Activated T-helper 1 cell treated with anti-CD3 and anti-CD28 coated beads, Interleukin-12 subunit alpha, Interleukin-12 subunit beta, Interleukin-2, Interleukin-4 antibody, amounts not matched to agents 30 ng/mL and 10 ng/mL and 1 ng/mL, durations not matched to agents 14 hours and 24 hours and 36 hours (primary cell): ENCODE measurements at places on chromosomes 4 and X. TPM values are rescaled to one million over a fixed set of nuclear protein-coding genes. Genes with fewer than 3 reads are reported as not detected.

Gene SLC10A4
- 0.10 TPM in 1 of 2 replicates, not detected in the other for total RNA-seq

Gene PFKFB1
- 0.39 and 0.93 TPM in 2 replicates for total RNA-seq

Gene DCAF12L2
- not detected in 2 replicates for total RNA-seq

Gene ZRSR2
- 20.6 and 22.1 TPM in 2 replicates for total RNA-seq

Gene BGN
- not detected in 2 replicates for total RNA-seq

Gene ADGRG4
- not detected in 2 replicates for total RNA-seq

Gene XG
- 0.65 TPM in 1 of 2 replicates, not detected in the other for total RNA-seq

Gene ANXA3
- total RNA-seq: 8.1 and 9.2 TPM in 2 replicates

Gene CYP2U1
- 1.1 and 1.5 TPM in 2 replicates for total RNA-seq

Gene VCX3A
- not detected in 2 replicates for total RNA-seq
